ENCODE measurements at places on chromosomes 4 and X. TPM values are rescaled to one million over a fixed set of nuclear protein-coding genes. Genes with fewer than 3 reads are reported as not detected.

The GLRB gene
- 16.7 TPM for total RNA-seq

The GLOD5 gene
- not detected for total RNA-seq

The ALAS2 gene
- total RNA-seq, result not detected

The JADE1 gene
- 19.8 TPM for total RNA-seq

The ASB5 gene
- total RNA-seq, result 2.2 TPM

The TAB3 gene
- total RNA-seq, result 10.2 TPM

The RAB33A gene
- 5.1 TPM for total RNA-seq

The CT47A7 gene
- not detected for total RNA-seq

The SLC10A6 gene
- total RNA-seq, result 0.20 TPM

The STOX2 gene
- total RNA-seq, result 1.1 TPM

The MAGEA4 gene
- total RNA-seq, result not detected

The KLKB1 gene
- total RNA-seq, result 0.33 TPM

The ARHGEF38 gene
- not detected for total RNA-seq

The ARHGAP36 gene
- total RNA-seq, result not detected

The SPATA4 gene
- total RNA-seq, result 0.23 TPM

The SLITRK4 gene
- 2.0 TPM for total RNA-seq

The EREG gene
- total RNA-seq, result 7.9 TPM

The FRMD7 gene
- total RNA-seq, result 0.03 TPM

The CPZ gene
- total RNA-seq, result 24.4 TPM

The HTR2C gene
- not detected for total RNA-seq

The SPANXC gene
- total RNA-seq, result not detected

The GPR82 gene
- not detected for total RNA-seq

The PCDH19 gene
- total RNA-seq, result 0.07 TPM

The RAP2C gene
- total RNA-seq, result 18.3 TPM

The FAT4 gene
- 39.0 TPM for total RNA-seq

The FRYL gene
- 47.0 TPM for total RNA-seq

The SERPINA7 gene
- not detected for total RNA-seq

The DIPK2B gene
- under 0.01 TPM for total RNA-seq

The SPANXN3 gene
- not detected for total RNA-seq

The RBM46 gene
- total RNA-seq, result under 0.01 TPM

The SUPT20HL2 gene
- not detected for total RNA-seq

The TLR6 gene
- 0.50 TPM for total RNA-seq

The REELD1 gene
- not detected for total RNA-seq

The MAOB gene
- total RNA-seq, result 4.2 TPM

The BEND2 gene
- not detected for total RNA-seq

The ASB9 gene
- 0.36 TPM for total RNA-seq

The SLC4A4 gene
- total RNA-seq, result 7.5 TPM

The FGFBP1 gene
- not detected for total RNA-seq
